Renal cortical epithelial cell (primary cell): ENCODE measurements at places on chromosomes 7 and 10.

DNA sequence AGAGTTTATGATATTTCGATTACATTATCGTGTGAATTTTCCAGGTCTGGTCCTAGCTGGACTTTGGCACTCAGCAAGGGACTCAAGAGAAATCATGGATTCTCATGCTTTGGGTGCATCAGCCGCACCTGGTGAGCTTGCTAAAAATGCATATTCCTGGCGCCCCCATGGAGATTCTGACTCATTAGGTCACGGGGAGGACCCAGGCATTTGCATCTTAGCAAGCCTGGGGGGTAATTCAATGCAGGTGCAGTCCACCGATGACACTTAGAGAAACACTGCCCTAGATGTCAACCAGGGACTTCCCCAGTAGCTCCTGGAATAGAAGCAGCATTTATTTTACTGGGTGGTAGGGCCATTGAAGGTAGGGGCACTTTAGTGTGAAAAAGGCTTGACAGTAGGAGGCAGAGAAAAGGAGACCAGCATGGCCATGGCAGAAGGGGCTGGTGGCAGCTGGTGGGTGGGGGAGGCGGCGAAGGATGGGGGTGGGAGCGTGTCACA lies 29.9 kb upstream of the PDCD4 start:
- DNase-seq = no peak

- DNase-seq = no peak
Observed at GRCh38 chr10:24802378-24802777, 78.7 kb upstream of the ARHGAP21 start.

DNA sequence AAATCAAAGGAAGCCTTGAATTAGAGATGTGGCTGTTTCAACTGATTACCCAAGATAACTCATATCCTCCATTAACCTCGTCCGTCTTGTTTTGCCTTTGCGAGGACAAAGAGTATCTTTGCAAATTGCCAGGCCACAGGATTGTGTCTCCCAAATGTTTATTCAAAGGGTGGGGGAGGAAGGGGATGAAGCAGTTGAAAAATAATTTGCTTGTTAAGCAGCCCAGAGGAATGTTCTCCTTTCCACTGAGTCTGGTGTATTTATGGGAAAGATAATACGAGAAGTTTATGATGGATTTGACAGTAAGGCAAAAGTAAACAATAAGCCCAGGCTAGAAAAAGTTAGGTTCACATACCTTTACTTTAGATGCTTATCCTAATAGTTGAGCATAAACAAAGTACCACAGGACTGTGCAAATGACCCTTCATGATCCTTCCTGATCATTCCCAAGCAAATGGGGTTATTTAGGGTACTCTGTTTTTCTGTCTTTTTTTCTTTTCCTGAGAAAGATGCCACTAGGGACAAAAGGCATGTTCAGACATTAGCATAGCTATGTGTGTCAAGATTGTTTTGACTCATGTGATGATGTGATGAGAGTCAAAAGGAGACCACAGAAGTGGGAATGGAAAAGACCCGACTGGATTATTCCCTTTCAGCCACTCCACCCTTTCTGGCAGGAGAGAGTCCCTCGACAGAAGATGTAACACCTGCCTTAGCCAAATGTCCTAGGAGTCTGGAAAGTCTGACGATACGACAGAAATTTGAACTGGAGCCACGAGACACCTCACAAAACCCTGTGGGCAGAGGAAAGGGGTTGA lies 243.0 kb upstream of the GLI3 start:
- no peak for DNase-seq

DNA sequence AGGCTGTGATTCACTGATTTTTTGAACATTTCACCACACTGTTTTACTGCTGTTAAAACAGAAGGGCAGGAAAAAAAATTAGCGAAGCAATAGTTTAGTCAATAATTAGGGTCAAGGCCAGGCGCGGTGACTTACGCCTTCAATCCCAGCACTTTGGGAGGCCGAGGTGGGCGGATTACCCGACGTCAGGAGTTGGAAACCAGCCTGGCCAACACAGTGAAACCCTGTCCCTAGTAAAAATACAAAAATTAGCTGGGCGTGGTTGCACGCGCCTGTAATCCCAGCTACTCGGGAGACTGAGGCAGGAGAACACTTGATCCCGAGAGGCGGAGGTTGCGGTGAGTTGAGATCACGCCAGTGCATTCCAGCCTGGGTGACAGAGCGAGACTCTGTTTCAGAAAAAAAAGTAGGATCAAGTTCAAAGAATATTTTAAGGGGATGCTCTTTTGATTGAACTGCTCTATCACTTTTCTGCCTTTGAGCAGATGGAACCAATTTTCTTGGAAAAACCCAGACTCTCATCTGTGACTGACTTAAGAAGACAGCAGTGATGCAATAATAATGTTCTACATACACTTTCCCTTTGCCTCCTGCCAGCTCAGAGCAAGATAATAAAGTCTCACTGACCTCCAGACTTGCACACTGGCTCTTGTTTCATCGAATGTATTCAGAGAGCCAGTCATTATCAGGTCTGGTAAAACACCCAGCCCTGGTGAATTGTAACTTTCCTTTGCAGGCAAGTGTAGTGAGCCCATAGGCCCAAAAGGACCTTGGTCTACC lies 1.6 kb upstream of the PPA1 start:
- DNase-seq = peak; percentile 53

GRCh38 chr7:54810401-54810800 lies 51.4 kb upstream of the SEC61G start:
- DNase-seq = no peak

- DNase-seq = no peak
Observed at GRCh38 chr10:125762692-125763648, 12.7 kb downstream of the MMP21 start.

DNA sequence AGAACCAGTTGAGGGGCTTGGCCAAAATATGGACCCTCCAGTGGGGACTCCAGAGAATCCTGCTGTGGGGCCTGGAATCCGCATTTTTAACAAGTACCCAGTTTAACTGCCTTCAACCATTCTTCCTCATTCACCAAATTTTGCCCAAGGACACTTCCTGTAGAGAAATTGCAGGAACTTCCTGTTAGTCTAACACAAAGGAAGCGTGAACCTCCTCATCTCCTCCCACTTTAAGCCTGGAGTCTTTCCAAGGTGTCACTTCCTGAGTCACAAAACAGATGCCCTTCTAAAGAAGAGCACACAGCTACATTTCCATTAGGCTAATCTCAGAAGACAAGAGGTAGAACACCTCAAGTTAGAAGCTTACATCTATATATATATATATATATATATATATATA lies 188.4 kb downstream of the PPP1R17 start:
- DNase-seq = peak; percentile 10
